ENCODE measurements at places on chromosomes 1 and 21.

DNA sequence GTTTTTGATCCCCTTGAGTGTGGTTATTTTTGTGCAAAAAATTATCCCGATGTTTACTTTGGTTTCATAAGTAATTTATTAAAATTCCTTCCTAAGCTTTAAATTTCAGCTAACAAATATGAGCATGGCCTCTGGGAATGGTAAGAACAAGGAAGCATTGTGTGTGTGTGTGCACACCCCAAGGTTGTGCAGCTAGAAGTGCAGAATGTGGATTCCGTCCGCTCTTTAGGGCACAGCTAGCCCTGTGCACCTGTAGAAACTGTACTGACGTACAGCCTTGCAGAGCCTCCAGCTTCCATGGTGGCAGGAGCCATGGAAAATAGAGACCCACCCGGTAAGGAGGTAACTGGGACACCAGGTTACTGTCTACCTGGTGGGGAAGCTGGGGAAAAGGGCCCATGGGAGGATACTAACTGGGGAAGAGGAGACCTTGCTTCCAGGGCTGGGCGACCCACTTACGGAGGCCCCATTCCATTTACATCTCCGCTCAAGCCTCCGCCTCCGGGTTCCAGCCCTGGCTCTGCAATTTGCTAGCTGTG is 54.7 kb downstream of the B3GALT5 start:
- DNase-seq, result no peak

DNA sequence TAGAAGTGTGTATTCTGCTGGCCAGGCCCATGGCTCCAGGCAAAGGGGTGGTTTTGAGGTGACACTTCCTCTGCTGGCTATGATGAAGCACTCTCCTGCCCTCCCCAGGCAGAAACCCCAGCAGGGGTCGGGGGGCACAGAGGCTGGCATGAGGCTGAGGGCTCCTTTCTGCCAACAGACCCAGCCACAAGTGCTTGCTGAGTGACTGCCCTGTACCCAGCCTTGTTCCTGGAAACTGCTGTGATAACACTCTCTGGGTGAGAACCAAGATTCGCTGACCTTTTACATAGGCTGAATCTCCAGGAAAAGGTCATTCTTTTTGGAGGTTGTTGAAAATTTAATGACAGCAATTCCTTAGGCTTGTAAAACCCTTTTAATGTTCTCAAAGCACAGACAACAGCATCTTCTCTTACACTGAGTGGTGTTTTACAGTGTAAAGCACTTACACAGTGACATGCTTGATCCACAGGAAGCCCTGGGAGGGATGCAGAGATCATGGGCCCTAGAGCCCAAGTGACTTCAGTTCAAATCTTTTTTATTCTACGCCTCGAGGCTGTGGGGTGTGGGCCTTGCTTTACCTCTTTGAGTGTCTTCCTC is 155.5 kb upstream of the FGGY start:
- DNase-seq, result no peak

GRCh38 chr1:92698932-92699331 is 86.0 kb downstream of the EVI5 start:
- DNase-seq, result no peak

DNA sequence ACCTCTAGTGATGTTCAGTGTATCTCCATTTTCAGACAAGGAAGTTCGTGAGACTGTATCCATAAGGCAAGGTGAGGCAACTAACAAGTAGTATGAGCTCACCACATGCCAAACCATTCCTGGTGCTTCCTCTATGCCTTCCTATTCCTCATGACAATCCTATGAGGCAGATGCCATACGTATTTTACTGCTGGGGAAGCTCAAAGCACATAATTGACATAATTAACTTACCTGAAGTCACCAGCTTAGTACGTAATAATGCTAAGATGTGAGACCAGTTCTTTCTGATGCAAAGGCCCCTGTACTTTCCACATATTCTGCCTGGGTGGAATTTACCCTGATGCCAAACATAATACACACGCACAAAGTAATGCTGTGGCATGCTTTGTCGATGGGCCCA is 83.6 kb upstream of the NFIA start:
- no peak for DNase-seq

DNA sequence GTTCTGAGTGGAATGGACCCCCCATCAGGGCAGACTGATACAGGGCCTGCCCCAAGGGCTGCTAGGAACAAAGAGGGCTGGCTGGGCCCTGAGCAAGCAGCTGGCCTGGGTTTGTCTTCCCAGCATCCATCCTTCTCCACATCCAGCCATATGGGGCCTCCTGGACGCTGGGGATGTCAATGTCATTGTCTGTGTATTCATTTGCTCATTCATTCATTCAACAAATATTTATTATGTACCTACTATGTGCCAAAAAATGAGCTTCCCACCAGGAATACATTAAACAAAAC is 15.6 kb upstream of the ECE1 start:
- no peak for DNase-seq

GRCh38 chr1:7513081-7513480 is 258.0 kb upstream of the VAMP3 start:
- DNase-seq, result no peak

DNA sequence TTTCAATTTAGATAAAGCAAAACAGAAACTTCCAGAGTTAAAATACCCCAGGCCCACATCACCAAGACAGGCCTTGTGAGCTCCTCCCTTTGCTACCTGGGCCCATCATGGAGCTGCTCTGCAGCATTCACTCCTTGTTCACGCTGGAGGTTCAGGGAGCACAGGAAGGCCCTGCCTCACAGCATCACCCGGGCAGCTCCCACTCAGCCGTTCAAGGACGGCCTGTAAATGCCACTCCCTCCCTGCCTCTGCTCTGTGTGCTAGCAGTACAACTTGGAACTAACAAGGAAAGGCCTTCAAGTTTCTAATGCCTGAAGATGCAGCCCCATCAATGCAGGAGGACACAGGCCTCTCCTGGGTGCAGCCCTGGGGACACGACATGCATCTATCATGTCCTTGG is 11.6 kb downstream of the ATP5PO start:
- no peak for DNase-seq

Measured in stimulated activated CD8-positive, alpha-beta memory T cell treated with anti-CD3 and anti-CD28 coated beads, Interleukin-4, amount 100 ng/mL, for 1 hour (primary cell).